Endothelial cell of umbilical vein (primary cell): ENCODE measurements at places on chromosomes 16 and 17.

DNA sequence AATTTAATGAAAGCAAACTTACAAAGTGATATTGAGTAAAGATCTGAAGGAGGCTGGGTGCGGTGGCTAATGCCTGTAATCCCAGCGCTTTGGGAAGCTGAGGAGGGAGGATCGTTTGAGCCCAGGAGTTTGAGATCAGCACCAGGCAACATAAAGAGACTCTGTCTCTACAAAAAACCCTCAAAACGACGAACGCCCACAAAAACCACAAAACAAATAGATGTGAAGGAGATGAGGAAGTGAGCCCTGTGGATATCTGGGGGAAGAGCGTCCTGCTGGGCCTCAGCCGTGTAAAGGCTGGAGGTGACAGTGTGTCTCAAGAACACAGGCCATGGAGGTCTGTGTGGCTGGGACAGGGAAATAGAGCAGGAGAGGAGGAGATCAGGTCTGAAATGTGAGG lies 68.8 kb downstream of the ITFG1 start:
- no peak for DNase-seq

GRCh38 chr16:58306327-58306726 lies 11.5 kb upstream of the PRSS54 start:
- peak; percentile 30 for DNase-seq

DNA sequence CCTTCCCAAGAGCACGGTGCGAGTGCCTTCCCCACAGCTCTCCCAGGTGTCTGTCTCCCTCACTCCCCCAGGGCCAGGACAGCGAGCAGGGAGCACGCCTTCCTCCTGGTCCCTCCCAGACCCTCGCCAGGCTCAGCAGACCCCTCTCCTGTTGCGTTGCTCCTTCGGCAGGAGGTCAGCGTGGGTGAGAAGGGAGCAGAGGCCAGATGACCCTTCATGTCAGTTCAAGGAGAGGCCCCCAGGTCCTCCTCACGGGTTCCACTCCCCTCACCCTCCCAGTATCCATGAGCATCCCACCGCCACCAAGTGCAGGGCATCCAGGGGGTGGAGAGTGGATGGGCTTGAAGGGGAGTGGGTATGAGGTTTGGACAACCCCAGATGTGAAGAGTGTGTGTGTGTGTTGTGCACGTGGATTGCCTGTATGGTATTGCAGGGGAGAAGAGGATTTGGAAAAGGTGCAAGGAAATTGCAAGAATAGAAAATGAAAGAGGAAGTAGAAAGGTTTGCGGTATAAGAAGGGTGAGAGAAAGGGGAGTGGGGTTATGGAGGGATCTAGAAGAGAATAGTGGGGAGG lies 17.7 kb downstream of the SGCA start:
- DNase-seq, result no peak

DNA sequence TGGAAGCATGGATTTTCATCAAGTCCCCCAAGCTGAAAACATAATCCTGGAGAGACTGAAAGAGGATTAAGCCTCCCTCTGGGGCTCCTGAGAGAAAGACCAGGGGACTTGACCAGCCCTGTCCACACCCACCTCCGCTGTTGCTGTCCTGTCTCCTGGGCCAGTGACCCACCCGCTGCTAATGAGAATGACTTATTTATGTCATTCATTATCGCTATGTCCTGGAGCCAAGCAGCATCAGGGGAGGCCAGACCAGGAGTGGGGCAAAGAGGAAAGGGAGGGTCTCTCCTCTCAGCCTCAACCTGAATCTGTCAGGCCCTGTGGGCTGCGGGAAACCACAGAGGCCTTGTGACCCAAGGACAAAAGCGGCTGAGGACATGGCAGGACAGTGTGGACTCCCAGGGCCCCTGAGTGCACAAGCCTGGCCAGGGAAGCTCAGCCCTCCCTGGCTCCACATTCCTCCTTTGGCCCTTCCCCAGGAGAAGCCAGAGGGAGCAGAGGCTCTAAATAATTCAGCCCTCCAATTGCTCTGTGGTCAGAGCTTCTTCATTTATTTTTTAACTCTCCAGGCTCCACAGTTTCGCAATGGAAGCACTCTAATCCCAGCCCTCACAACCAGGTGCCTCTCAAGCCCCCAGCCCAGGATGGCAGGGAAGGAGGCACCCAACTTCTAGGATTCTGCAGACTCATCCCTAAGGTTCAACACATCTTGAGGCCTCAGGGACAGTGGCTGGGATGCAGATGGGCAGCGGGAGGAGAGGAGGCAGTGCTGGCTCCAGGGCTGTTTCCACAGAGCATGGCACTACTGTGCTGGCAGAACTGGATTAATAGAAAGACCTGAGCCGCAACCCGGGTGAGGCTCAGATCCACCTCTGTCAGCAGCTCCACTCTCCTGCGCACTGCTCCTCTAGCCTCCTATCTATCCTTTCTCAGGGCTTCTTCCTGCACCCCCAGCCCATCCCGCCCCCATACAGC lies 19.1 kb downstream of the CUEDC1 start:
- no peak for DNase-seq

DNA sequence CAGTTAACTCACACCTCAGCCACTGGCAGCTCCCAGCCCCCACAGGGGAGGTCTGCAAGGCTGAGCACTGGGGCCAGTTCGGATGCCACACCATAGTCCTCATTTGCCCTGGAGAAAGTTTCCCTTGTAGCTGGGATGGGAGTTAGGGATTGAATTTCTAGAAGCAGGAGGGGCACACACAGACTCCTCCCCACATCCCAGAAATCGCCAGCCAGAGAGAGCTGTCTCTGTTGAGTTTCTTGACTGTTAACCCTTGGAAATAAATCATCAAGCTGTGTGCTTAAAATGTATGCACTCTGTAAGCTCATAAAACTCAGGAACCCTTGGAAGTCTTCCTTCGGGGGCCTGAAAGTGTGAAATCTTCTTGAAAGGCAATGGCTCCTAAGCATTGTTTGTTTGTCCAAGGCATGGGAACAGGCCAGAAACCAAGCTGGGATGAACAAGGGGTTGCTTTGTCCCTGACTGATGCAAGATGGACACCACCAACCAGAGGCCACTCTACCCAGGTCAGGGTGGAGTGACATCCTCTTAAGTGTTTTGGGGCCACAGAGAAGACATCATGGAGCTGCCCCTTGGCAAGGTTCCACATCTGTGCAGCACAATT lies 394 bp upstream of the PRM3 start:
- no peak for DNase-seq

GRCh38 chr17:13572581-13572980 lies 29.1 kb downstream of the HS3ST3A1 start:
- DNase-seq, result no peak

DNA sequence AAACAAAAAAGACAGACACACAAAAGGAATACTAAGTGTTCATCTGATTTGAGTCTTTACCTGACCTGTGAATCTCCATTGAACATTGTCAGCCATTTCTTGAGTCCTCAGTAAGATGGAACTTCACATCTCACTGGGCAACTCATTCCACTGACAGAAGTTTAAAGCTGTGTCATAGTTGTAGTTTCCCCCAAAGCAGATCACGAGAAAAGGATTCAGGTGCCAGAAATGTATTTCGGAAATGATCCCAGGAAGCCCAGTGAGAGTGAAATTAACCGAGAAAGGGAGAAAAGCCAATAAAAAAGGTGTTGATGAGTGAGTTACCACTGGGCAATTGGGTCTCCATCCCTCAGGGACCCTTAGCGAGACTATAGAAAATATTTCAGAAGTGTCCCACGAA lies 6.5 kb downstream of the CHD9 start:
- no peak for DNase-seq

- DNase-seq, result no peak
These were observed 12.9 kb downstream of the GJD3 start for GRCh38 chr17:40351359-40352236.

DNA sequence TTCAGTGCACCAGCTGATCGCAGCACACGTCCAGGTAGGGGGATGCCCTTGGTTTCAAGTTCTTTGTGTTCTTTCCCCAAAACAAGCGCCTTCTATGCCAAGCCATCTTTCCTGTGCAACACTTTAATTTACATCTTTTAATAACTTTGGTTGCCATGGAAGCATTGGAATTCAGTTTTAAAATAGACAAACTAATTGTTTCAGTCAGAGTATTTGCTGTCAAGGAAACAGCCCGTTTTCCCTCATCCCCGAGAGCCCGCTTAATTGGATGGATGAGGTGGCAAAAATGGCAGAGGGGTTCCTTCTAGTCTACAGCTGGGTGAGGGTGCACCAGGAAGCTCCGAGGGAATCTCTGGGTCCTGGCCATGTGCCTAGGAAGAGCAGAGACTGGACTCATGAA lies 793.7 kb upstream of the EEF2KMT start:
- no peak for DNase-seq

DNA sequence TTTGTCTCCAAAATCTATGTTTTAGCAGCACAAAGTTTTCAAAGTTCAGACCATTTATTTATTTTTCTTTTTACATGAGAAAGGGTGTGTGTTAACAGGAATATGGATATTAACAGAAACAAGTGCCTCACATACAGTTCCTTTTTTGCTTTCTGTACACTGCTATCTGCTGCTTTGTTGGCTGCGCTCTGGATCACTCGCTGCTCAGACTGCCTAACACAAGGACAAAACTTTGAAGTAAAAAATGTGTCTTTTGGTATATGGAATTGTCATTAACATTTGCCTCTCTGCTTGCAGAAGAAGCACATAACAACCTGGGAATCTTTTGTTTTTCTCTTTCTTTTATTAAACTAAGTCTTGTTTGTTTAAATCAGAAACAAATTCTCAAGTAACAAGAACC lies 262.8 kb downstream of the ZFHX3 start:
- DNase-seq, result no peak

DNA sequence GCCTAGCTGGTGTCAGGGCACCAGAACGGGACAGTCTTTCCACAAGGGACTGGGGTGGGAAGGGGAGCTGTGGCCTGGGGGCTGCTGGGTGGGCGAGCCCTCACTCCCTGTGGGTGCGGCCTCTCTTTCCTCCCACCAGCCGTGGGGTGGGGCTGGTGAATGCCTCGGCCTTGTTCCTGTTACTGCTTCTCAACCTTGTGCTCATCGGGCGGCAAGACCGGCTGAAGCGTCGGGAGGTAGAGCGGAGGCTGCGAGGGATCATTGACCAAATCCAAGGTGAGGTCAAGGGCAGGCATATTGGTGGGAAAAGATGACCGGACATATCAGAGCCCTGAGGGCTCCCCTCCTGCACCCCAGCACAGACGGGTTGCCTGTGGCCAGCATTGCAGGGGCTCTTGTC lies 29.2 kb downstream of the CASKIN2 start:
- DNase-seq, result no peak

GRCh38 chr17:47866941-47867340 lies 16.0 kb upstream of the SP6 start:
- no peak for DNase-seq

GRCh38 chr17:40355123-40355803 lies 9.3 kb downstream of the GJD3 start:
- peak; percentile 72 for DNase-seq

DNA sequence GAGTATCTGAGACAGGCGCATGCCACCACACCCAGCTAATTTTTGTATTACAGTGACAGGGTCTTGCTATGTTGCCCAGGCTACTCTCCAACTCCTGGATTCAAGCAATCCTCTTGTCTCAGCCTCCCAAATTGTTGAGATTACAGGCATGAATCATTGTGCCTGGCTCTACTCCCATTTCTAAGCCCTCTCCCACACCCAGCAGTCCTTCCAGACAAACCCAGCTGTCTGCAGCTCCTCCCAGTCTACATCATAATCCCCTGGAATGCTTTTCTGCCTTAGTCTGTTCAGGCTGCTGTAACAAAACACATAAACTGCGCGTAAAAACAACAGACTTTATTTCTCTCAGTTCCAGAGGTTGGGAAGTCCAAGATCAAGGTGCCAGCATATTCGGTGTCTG lies 144.5 kb downstream of the GRIN2A start:
- DNase-seq, result no peak

DNA sequence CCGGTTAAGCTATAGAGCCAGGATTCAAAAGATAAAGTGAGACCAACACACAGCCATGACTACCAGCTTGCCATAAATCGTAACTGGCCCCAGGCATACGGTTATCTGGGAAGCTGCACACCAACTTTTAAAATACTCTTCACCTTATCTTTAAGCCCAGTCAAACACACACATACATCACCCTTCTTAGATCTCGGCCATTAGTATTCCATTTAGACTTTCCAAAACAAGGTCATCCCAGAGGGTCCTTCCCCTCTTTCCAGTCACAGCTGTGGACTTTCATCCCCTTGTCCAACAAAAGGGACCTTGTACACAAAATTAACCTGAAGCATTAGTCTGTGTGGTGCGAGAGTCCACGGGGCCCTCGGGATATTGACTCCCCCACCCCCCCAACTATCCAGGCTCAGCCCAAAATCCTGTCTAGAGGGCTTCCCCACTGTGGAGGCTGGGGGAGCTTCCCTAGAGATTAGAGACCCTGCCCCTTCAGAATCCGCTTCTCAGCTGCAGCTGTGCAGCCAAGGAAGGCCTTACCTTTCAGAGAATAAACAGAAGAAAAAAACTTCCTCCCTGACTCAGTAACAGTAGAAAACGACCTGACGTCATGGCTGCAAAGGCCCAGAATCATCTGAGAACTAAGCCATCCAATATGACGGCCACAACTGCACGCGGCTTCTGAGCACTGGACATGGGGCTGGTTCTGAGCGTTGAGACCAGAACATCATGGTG lies 9.9 kb downstream of the ZFHX3 start:
- DNase-seq, result no peak
